ENCODE measurements at places on chromosomes 12 and 14. TPM values are rescaled to one million over a fixed set of nuclear protein-coding genes. Genes with fewer than 3 reads are reported as not detected.

GRIN2B gene
- total RNA-seq, result 3.9 TPM

PPFIBP1 gene
- 21.0 TPM for total RNA-seq

HOXC12 gene
- total RNA-seq, result not detected

TCL1B gene
- not detected for total RNA-seq

ACOT6 gene
- not detected for total RNA-seq

PGAM5 gene
- 55.1 TPM for total RNA-seq

ARHGDIB gene
- total RNA-seq, result 0.79 TPM

CNTN1 gene
- 53.7 TPM for total RNA-seq

CISTR gene
- not detected for total RNA-seq

EXD2 gene
- 14.3 TPM for total RNA-seq

CLEC4D gene
- not detected for total RNA-seq

P2RX4 gene
- 15.2 TPM for total RNA-seq

AQP2 gene
- total RNA-seq, result not detected

FGD4 gene
- 19.7 TPM for total RNA-seq

PPHLN1 gene
- total RNA-seq, result 58.5 TPM

PCBP2 gene
- total RNA-seq, result 612 TPM

PLEKHG7 gene
- not detected for total RNA-seq
